ENCODE measurements at places on chromosomes 16 and 17. TPM values are rescaled to one million over a fixed set of nuclear protein-coding genes. Genes with fewer than 3 reads are reported as not detected.

GRAPL gene
- total RNA-seq: 3.0 TPM

SPATA32 gene
- total RNA-seq: 0.12 TPM

DNA sequence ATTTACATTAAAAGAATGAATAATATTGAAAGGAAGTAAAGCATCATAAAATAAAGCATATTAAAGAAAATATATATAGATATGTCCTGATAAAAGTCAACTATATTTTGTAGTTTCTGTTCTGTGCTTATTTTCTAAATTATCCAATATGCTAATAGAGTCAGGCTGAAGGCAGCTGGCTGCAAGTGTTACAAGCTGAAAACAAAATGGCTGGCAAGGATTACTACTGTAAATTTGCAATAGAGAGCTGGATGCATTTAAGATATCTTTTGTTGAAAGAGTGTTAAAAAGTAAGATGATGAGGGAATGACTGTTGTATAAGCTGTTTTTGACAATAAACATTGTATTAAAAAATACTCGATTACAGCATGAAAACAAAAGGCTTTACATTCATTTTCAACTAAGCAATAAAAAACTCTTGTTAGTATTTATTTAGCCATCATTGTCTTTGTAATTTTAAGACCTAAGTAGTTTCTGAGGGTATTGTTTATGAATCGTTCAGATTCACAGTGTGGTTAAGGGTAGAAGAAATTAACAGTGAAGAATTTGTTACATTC, 76.3 kb downstream of the TANC2 start:
- H3K4me1 ChIP-seq: peaks cover 14% of the 10 kb centered on the region
- no peaks in the 10 kb centered on the region for H3K36me3 ChIP-seq
- H3K27me3 ChIP-seq: peaks cover 2% of the 10 kb centered on the region
- H3K27ac ChIP-seq: no peak overlapping the region
- no peak overlapping the region for H3K4me3 ChIP-seq
- no peak for DNase-seq

GRCh38 chr16:66144641-66145040, 221.8 kb upstream of the CDH5 start:
- no peaks in the 10 kb centered on the region for H3K4me1 ChIP-seq
- H3K36me3 ChIP-seq: no peaks in the 10 kb centered on the region
- H3K4me3 ChIP-seq: no peak overlapping the region
- no peak for DNase-seq
- no peak overlapping the region for H3K27ac ChIP-seq
